Activated naive CD4-positive, alpha-beta T cell treated with anti-CD3 and anti-CD28 coated beads for 36 hours (primary cell): ENCODE measurements at places on chromosomes 3 and 15.

DNA sequence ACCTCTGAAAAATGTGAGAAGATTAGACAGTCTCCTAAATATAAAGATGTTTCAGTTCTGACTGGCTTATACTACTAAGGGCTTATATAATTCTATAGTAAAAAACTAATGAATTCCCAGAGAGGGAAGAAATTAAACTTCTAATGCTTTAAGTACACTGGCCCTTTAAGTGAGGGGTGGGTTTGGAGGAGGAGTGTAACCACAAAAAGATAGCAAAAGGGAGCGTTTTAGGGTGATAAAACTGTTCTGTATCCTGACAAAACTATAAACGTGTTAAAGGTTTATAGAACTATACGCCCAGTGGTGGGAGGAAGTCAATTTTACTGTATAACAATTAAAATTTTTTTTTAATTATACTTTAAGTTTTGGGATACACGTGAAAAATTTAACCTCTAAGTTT is 45.8 kb downstream of the CEP152 start:
- no peak for DNase-seq

GRCh38 chr3:172181932-172182586 is 142.7 kb downstream of the FNDC3B start:
- DNase-seq = no peak

- DNase-seq = no peak
Observed at GRCh38 chr3:155861476-155862183, 7.4 kb upstream of the SLC33A1 start.

GRCh38 chr3:36714343-36715086 is 49.8 kb downstream of the DCLK3 start:
- DNase-seq = no peak

DNA sequence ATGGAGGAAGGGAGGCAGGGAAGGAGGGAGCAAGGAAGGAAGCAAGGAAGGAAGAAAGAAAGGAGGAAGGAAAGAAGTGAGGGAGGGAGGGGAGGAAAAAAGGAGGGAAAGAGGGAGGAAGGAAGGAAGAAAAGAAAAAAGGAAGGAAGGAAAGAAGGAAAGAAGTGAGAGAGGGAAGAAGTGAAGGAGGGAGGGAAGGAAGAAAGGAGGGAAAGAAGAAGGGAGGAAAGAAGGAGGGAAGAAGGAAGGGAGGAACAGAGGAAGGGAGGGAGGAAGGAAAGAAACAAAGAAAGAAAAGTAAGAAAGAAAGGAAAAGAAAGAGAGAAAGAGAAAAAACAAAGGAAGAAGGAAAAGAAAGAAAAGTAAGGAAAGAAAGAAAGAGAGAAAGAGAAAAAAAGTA is 183.0 kb upstream of the SLC24A5 start:
- DNase-seq = no peak

DNA sequence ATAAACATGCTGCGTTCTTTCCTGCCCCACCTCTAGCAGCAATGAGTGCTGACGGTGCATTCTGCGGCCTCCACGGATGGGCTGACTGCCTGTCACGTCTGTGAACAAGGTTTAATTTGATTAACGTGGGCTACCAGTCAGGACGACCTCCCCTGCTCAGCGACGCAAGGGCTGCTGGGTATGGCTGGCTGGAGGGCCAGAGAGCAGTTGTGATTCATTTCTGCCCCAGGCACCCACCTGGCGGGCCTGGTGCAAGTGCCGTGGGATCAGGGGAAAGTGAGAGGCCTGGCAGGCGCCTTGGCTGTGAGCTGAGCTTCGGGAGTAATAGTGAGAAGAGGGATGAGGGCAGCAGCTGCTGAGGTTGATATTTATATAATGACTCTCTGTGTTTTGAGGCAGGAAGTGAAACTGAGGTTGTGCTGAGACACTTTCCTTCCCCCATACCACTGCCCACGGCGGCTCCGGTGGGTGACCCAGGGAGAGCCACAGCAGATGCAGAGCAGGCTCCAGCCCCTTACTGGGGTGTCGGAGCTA is 190.4 kb upstream of the BCL6 start:
- DNase-seq = peak; percentile 47
